HEK293T (cell line): ENCODE measurements at places on chromosomes 7 and 10.

DNA sequence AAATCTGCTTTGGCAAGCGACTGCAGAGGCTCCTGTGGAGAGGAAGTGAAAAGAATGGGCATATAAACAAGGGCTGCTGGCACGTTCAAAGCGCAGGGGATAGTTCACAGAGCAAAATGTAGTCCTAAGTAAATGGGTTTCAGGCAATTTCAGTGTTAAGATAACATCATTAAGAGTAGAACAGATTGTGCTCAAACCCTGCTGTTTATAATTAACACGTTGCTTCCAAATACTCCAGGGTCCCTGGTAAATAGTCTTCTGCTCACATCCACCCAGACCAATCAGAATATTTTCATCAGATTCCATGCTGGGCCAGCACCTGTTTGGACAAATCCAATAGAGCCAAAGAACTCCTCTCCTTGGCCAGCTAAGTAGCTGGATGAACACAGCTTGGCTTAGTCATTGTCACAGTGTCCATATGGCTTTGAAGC, 81.4 kb downstream of the ORC5 start:
- DNase-seq, result no peak

DNA sequence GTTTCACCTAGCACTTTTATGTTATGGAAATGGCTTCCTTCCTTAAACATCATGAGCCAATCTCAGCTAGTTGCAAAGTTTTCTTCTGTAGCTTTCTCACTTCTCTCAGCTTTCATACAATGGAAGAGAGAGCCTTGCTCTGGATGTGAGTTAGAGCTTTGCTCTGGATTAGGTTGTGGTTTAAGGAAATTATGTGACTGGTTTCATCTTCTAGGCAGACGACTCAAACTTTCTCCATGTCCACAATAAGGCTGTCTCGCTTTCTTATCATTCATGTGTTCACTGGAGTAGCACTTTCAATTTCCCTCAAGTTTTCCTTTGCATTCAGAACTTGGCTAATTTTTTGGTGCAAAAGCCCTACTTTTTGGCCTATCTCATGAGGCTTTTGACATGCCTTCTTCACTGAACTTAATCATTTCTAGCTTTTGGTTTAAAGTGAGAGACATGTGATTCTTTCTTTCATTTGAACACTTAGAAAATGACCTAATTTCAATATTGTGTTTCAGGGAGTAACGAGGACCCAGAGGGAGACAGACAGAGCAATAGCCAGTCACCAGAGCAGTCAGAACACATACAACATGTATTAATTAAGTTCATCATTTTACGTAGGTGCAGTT, 49.8 kb downstream of the CNOT4 start:
- DNase-seq, result no peak

DNA sequence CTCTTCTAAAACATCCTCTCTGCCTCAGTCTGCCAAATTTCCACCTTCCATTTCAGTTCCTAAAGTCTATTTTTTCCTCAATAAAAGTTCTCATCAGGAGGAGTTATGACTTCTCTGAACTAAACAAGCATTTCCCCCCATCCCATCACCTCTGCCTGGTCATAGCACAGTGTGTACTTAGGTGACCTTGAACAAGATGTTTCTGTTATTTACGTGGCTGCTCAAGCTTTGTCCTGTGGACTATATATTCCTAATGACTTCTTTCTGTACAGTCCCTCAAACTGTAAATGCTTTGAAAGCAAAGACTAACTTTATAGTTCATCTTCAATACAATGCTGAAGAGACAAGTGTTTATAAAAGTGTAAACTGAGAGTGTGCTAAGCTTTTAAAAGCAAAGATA, 166.9 kb downstream of the CPEB3 start:
- DNase-seq, result no peak

GRCh38 chr10:125820701-125821100, 2.4 kb downstream of the UROS start:
- no peak for DNase-seq

DNA sequence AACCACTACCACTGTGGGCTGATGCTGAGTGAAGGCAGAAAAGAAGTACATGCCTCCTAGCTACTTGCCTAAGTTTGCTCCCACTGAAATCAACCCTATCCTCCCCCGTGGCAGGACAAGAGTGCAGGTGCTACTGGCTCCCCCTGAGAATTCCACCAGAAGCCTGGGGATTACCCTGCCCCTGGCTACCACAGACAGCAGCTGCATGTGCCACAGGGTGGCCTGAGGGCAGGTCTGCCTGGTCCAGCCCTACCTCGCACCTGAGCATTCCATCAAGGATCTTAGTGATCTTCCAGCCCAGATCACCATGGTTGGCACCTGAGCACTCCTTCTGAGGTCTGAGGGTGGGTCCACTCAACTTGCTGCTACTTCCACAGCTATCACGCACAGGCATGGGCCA, 176.4 kb upstream of the SMIM30 start:
- DNase-seq, result no peak

- no peak for DNase-seq
Observed at GRCh38 chr10:80465839-80466590, 11.9 kb downstream of the TSPAN14 start.

DNA sequence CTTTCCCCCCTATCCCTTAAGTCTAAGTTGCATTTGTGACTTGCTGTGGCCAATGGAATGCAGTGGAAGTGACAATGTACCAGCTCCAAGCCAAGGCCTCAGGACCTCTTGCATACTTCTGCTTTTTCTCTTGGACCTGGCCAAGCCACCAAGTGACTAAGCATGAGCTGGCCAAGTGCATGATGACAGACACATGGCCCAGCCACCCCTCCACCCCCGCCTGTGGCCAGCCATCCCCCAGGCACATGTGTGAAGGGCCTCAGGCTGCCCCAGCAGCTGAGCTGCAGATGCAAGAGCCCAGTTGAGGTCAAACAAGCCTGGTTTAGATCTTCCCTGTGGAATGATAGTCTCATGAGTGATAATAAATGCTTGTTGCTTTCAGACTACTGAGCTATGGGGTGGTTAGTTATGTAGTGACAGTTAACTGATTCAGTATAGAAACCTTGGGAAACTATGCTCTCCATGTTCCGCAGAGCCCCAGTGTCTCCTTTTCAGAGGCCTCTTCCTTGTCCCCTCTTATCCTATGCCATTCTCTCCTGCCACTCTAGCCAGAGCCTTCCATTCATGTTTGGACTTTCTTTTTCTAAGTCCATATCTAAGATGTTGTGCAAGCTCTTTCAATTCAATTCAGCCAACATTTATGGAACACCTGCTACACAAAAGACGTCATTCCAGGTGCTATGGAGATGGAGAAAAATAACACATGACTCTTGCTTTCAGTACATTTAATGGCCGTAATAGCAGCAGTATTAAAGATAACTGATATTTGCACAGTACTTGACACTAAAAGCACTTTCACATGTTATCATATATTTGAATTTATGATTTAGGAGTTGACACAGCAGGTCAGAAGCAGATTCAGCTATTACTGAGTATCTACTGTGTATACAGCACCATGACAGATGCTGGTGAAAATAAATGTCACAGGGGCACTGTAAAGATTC, 55.5 kb upstream of the LOXL4 start:
- no peak for DNase-seq

GRCh38 chr7:16816824-16817223, 12.0 kb upstream of the AGR2 start:
- DNase-seq, result no peak

DNA sequence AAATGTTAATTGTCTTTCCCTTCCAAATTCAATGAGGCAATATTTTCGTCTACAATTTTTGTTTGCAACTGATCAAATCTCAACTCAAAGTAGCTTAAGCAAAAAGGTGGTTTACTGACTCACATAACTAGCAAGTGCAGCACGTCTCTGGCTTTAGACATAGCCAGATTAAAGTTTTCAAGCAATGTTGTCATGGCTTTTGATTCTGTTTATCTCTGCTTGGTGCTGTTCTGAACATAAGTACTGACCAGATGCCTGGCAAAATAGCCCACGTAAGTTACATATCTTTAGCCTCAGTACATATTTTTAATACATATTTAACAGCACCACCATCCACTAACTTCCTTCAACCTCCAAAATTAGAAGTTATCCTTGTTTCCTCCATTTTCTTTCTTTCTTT, 877.9 kb downstream of the KCNMA1 start:
- no peak for DNase-seq

DNA sequence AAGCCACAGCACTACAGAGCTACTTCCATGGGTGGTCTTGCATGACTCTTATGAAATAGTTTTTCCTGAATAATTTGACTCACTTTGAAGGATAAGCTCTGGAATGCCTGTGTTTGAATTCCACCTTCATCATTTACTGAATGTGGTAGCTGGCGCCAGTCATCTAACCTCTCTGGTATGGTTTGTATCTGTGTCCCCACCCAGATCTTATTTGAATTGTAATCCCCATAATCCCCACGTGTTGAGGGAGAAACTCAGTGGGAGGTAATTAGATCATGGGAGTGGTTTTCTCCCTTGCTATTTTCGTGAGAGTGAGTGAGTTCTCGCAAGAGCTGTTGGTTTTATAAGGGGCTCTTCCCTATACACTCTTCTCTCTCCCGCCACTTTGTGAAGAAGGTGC, 11.2 kb upstream of the SLC13A1 start:
- DNase-seq, result no peak

- no peak for DNase-seq
Observed at GRCh38 chr7:110386006-110386405, 704.9 kb upstream of the LRRN3 start.

DNA sequence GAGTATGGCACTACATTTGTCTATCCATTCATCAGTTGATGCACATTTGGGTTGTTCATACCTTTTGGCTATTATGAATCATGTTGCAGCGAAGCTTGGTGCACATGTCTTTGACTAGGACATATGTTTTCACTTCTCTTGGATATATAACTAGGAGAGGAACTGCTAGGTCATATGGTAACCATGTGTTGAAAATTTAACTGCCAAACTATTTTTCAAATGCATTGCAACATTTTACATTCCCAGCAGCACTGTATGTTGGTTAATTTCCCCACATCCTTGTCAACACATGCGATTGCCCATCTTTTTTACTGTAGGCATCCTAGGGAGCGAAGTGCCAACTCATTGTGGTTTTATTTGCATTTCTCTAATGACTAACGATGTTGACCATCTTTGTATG, 183.4 kb downstream of the PRKCQ start:
- no peak for DNase-seq

- no peak for DNase-seq
Observed at GRCh38 chr7:37234334-37234733, 214.3 kb downstream of the ELMO1 start.

- no peak for DNase-seq
Observed at GRCh38 chr7:128233471-128233870, 7.6 kb upstream of the LEP start.

DNA sequence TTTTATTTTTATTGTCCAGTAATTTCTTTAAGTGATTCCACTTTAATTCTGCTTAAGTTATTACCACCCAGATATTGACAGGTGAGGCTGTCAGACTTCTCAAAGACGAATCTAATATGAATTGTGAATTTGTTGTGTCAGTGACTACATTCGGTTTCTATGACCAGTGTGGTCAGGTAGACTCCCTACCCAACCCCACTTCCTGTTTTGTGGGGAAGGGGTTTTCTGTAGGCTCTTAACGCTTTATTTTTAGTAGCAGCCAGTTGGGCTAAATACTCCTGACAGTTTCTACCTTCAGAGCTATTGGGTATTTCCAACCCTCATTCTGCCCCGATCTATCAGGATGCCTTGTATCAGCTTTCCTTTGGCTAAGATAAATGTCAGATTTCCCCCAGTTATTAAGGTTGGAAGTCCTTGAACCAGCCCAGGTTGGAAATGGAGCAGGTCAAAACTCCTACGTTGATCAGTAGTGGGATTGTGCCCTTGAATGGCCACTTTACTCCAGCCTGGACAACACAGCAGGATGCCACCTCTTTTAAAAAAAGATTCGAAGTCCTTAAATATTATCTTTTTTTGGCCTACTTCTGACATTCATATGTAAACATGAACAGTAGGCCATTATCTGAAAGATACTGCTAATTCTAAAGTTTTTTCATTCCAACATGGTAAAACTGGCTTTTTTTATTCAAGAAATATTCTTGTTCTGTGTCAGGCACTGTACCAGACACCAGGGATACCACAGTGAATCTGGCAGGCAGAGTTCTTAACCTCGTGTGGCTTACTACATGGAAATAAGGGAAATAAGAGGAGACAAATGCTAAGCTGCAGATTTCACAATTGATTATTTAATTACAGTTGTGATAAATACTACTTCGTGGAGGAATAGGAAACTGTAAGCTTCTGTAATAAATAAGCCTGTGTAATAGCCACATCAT, 133.3 kb upstream of the SAMD8 start:
- no peak for DNase-seq
